Bronchial epithelial cell (primary cell): ENCODE measurements at places on chromosomes 5 and 9. TPM values are rescaled to one million over a fixed set of nuclear protein-coding genes. Genes with fewer than 3 reads are reported as not detected.

DNA sequence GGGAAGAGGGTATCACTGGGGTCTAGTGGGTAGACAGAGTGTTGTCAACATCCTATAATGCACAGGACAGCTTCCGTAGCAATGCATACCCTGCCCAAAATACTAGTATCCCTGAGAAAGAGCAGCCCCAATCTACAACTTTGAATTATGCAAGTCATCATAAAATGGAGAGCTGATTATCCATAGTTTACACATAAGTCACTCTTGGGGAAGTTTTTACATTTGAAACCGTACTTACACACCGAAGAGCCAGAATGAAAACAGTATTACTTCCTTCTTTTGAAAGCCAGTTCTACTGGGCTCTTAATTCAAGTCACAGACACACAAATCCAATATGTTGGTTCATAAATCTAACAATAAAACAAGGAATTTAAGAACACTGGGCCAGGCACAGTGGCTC, 21.6 kb downstream of the RNF145 start:
- DNase-seq: no peak

DNA sequence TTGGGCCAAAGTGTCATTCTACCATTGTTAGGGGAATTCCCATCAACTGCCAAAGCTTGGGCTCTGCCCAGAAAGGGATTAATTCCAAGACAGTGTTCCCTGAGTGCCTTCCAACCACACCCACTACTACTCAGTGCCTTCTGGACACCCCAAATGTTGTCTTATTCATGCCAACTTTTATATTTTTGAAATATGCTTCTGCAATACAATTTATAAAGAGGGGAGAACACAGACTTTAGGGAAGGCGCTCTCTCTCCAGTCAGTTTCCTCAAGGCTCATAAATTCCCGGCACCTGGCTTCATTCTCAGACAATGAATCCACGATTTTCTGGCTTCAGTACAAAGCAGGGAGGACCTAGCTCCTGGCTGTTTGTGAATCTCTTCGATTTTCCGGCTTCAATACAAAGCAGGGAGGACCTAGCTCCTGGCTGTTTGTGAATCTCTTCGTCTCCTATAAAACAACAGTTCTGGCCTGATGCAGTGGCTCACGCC, 120.1 kb upstream of the MYO10 start:
- peak; percentile 73 for DNase-seq

DNA sequence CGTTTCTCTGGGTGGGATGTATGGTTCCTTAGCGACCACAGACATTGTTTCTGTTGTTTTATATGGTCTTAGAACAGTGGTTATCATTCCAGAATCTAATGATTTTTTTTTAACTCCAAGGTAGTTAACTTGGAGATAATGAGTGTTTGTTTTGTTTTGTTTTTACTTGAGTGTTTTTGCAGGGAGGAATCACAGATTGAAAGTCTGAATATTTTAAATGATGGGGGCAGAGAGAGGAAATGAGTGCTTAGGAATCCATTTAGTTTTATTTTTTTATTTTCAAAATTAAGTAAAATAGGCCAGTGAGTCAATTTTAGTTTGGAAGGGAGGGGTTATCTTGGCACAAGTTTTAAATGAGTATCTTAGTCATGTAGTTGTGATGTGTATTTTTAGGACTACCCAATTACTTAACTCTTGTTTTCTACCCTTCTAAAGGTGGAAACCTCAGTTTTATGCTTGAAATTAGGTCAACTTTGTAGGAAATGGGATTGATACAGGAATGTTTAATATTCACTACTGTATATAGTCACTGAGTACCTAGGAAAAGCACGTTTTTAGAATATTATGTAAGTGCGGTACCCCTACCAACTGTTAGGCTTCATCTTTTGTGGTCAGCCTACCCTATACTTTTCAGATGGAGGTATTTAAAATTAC, 2.0 kb downstream of the UBE2R2 start:
- DNase-seq: peak; percentile 65

- peak; percentile 74 for DNase-seq
Measured at GRCh38 chr5:148179234-148179824, 11.0 kb downstream of the SPINK14 start.

DDX4 gene
- under 0.01 TPM in 1 of 2 replicates, not detected in the other for total RNA-seq

RASGRF2 gene
- 0.26 and 0.53 TPM in 2 replicates for total RNA-seq
